Endothelial cell (in vitro differentiated cells): ENCODE measurements at places on chromosomes 5 and 9. TPM values are rescaled to one million over a fixed set of nuclear protein-coding genes. Genes with fewer than 3 reads are reported as not detected.
A peak's percentile ranks its signal among the peaks of the same experiment; 100 is the strongest.

DNA sequence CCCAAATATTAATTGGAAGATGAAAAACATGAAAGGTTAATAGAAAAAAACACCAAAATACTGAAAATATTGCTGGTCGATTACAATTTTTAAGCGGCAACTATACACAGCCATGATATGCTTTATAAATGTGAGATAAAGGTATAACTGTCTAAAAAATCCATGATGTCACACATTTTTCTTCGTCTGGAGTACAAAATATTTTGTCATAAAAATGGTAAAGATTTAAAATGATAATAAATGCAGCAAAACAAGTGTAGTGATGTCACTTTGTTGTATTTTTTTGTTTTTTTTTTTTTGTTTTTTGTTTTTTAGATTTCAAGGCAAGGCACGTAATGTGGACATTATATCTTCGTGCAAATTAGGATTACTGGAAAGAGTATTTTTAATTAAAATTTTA is 227.4 kb downstream of the NFIB start:
- peaks cover 20% of the 10 kb centered on the region for H3K36me3 ChIP-seq
- H3K4me1 ChIP-seq, result peaks cover 17% of the 10 kb centered on the region
- no peak overlapping the region for H3K4me3 ChIP-seq
- DNase-seq, result no peak
- H3K27ac ChIP-seq, result no peak overlapping the region
- peaks cover 1% of the 10 kb centered on the region for H3K27me3 ChIP-seq

DNA sequence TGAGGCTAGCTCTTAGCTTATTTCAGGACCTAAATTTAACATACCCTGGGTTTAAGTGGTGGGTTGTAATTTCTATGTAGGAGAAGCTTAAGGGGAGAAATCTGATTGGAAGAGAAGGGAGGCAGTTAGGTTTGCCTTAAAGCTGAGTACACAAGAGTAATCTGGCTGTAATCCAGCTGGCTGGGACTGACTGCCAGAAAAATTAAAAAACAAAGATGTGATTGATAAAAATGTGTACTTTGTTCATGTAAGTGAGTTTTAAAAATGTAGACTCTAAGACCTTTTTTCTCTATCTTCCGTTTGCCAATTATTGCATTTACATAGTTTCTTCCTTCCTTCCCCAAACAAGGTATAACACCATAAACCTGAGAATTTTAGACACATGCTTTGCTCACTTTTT is 17.5 kb upstream of the MSMP start:
- H3K4me1 ChIP-seq, result peaks cover 16% of the 10 kb centered on the region
- no peaks in the 10 kb centered on the region for H3K36me3 ChIP-seq
- H3K4me3 ChIP-seq, result no peak overlapping the region
- H3K27me3 ChIP-seq, result peaks cover 3% of the 10 kb centered on the region

- H3K27ac ChIP-seq, result no peak overlapping the region
- no peak overlapping the region for H3K4me3 ChIP-seq
- no peaks in the 10 kb centered on the region for H3K36me3 ChIP-seq
- peaks cover 21% of the 10 kb centered on the region for H3K4me1 ChIP-seq
- DNase-seq, result no peak
- no peaks in the 10 kb centered on the region for H3K27me3 ChIP-seq
Observed at GRCh38 chr5:168109441-168109840, 182.0 kb upstream of the WWC1 start.

DNA sequence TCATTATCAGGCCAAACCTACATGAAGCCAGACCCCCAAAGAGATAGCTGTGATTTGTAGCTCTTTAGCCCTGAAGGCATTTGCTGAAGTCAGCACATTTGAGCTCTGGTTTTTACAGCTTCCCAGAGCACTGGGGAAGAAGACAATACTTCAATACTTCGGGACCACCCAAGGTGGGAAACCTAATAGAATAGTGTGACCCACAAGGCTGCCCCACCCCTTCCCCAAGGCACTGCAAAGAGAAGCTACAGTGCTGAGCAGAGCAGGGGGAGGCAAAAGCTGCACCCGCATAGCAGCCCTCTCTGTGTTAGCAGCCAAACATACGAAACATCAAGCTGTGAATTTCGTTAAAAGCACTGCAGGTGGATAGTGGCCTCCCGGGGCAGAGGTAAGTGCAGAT is 87.3 kb downstream of the HSD17B3 start:
- H3K27ac ChIP-seq, result no peak overlapping the region
- no peak overlapping the region for H3K4me3 ChIP-seq
- no peaks in the 10 kb centered on the region for H3K36me3 ChIP-seq
- H3K4me1 ChIP-seq, result peaks cover 19% of the 10 kb centered on the region

- H3K4me3 ChIP-seq, result no peak overlapping the region
- peaks cover 11% of the 10 kb centered on the region for H3K36me3 ChIP-seq
- no peak overlapping the region for H3K27ac ChIP-seq
- peaks cover 8% of the 10 kb centered on the region for H3K4me1 ChIP-seq
- no peaks in the 10 kb centered on the region for H3K27me3 ChIP-seq
Observed at GRCh38 chr5:54159153-54159892, 151.1 kb downstream of the ARL15 start.

- peaks cover 15% of the 10 kb centered on the region for H3K27me3 ChIP-seq
- DNase-seq, result no peak
- H3K4me1 ChIP-seq, result peaks cover 42% of the 10 kb centered on the region
- no peak overlapping the region for H3K4me3 ChIP-seq
- peak overlapping the region; percentile 70 for H3K27ac ChIP-seq
- H3K36me3 ChIP-seq, result peaks cover 4% of the 10 kb centered on the region
Observed at GRCh38 chr5:142977363-142978051, 207.3 kb downstream of the ARHGAP26 start.

GRCh38 chr9:6787793-6788161 is 30.0 kb downstream of the KDM4C start:
- DNase-seq, result no peak
- peaks cover 14% of the 10 kb centered on the region for H3K4me1 ChIP-seq
- peaks cover 3% of the 10 kb centered on the region for H3K27me3 ChIP-seq
- peak overlapping the region; percentile 96 for H3K27ac ChIP-seq
- no peaks in the 10 kb centered on the region for H3K36me3 ChIP-seq

DNA sequence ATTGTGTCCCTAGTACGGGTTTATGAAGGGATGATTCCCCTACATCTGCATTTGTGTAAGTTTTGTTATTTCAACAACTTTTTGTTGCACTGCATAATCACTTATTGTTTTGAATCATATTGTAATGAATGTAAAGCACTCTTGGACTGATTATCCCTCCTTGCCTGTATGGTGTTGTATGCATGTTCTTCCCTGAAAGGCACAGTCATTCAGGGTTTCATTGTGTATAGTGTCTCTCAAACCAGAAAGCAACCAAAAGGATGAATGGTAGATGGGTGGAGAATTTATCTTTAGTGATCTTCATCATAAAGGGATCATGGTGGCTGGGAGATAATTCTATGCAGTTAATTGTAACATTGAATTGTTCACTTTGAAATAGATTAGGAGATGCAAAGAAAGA is 247.3 kb downstream of the BRINP1 start:
- DNase-seq, result no peak
- H3K4me3 ChIP-seq, result no peak overlapping the region
- H3K27ac ChIP-seq, result no peak overlapping the region
- H3K36me3 ChIP-seq, result no peaks in the 10 kb centered on the region
- H3K4me1 ChIP-seq, result no peaks in the 10 kb centered on the region

DNA sequence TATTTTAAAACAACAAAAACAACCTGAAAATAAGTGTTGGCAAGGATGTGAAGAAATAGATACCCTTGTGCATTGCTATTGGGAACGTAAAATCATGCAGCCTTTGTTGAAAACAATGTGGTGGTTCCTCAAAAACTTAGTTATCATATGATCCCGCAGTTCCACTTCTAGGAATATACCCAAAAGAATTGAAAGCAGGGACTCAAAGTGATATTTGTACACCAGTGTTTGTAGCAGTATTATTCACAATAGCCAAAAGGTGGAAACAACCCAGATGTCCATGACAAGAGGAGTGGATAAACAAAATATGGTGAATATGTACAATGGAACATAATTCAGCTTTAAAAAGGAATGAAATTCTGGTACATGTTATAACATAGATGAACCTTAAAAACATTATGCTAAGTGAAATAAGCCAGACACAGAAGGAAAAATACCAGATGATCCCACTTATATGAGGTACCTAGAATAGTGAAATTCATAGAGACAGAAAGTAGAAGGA is 29.0 kb downstream of the IRF1 start:
- no peak for DNase-seq
- peaks cover 20% of the 10 kb centered on the region for H3K27me3 ChIP-seq
- no peak overlapping the region for H3K27ac ChIP-seq
- peaks cover 17% of the 10 kb centered on the region for H3K4me1 ChIP-seq

- H3K27me3 ChIP-seq, result no peaks in the 10 kb centered on the region
- DNase-seq, result no peak
- no peaks in the 10 kb centered on the region for H3K36me3 ChIP-seq
- no peak overlapping the region for H3K4me3 ChIP-seq
- H3K4me1 ChIP-seq, result peaks cover 16% of the 10 kb centered on the region
Observed at GRCh38 chr5:61559722-61560121, 227.7 kb downstream of the ZSWIM6 start.

GRCh38 chr9:124685217-124685616 is 85.9 kb downstream of the NR6A1 start:
- DNase-seq, result no peak
- H3K27ac ChIP-seq, result no peak overlapping the region
- no peaks in the 10 kb centered on the region for H3K27me3 ChIP-seq
- H3K36me3 ChIP-seq, result peaks cover 4% of the 10 kb centered on the region
- no peak overlapping the region for H3K4me3 ChIP-seq

DNA sequence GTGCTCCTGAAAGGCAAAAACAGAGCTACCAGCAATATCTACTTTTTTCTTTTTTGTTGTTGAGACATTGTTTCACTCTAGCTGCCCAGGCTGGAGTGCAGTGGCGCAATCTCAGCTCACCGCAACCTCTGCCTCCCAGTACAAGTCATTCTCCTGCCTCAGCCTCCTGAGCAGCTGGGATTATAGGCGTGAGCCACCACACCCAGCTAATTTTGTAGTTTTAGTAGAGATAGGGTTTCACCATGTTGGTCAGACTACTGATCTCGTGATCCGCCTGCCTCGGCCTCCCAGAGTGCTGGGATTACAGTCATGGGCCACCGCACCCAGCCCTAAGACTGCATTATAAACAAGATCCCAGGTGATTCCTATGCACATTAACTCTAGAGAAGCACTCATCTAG is 17.0 kb downstream of the PLPP1 start:
- H3K36me3 ChIP-seq, result no peaks in the 10 kb centered on the region
- no peaks in the 10 kb centered on the region for H3K27me3 ChIP-seq
- no peak overlapping the region for H3K27ac ChIP-seq
- H3K4me1 ChIP-seq, result no peaks in the 10 kb centered on the region
- H3K4me3 ChIP-seq, result no peak overlapping the region

DNA sequence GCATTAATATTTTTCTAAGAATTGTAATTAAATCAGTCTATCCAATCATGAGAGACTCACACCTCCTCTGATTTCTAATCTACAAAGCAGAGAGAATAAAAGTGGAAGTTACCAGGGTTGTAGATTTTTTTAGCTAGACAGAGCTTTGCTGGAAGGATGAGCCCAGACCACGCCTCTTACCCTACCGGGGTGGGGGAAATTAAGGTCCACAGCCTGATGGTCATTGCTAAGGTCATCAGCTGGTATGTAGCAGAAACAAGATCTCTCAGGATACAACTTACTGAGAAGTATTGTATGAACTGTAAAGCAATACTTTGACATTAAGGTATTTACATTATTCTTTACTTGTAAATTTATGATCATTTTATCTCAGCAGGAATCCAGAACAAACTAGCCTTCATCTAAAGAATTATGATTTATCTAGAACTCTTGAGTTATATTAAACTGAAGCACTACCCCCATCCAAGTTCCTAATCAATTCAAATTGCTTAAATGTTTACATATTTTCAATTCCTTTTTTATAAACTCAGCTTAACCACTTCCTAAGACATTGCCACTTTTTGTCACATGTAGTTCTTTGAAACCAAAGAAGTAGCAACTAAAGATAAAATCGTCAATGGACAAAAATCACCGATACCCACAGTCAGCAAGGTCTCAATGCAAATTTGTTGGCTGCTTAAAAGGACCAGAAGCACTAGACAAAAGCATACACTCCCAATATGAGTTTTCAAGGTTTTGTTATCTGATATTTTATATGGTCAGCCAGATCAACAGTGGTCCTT is 225.8 kb upstream of the DAPK1 start:
- H3K4me1 ChIP-seq, result peaks cover 23% of the 10 kb centered on the region
- H3K27me3 ChIP-seq, result peaks cover 2% of the 10 kb centered on the region
- H3K4me3 ChIP-seq, result no peak overlapping the region
- no peak overlapping the region for H3K27ac ChIP-seq
- DNase-seq, result no peak

DNA sequence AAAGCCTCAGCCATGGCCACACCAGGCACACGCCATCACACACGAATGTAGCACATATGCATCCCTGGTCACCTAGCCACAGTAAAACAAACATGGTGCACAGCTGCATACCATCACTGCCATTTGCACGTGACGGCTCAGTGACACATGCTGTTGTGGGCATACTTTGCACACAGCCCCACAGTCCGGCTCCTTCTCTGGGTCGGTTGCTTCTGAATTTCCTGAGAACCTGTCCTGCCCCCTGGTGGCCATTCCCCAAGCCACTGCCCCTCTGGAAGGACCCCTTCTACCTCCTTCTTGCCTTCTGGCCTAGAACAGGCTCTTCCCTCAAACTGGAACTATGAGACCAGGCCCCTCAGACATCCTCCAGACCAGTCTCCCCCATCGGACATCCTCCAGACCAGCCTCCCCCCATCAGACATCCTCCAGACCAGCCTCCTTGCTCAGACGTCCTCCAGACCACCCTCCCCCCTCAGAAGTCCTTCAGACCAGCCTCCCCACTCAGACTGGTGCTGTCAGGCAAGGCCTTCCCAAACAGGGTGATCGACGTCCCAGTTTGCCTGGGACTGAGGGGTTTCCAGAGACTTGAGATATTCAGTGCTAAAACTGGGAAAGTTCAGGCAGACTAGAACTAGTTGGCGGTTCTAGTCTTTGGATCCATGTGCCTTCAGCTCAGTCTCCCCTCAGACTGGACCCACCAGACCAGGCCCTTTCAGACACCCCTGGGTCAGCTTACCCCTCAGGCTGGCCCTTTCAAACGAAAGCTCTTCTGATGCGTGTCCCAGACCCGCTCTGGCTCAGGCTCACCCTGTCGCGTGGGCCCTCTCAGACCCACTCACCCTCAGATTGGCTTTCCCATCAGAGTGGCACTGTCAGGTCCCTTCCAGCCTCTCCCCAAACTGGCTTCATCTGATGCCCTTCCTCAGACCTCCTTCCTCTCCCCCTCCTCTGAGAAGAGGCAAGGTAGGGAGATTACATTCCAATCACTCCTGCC is 24.3 kb upstream of the ENHO start:
- H3K36me3 ChIP-seq, result no peaks in the 10 kb centered on the region
- H3K4me3 ChIP-seq, result no peak overlapping the region
- peaks cover 14% of the 10 kb centered on the region for H3K27me3 ChIP-seq
- no peaks in the 10 kb centered on the region for H3K4me1 ChIP-seq
- peak overlapping the region; percentile 30 for H3K27ac ChIP-seq
- peak; percentile 85 for DNase-seq

GRCh38 chr9:90775657-90776056 is 26.0 kb upstream of the SYK start:
- no peaks in the 10 kb centered on the region for H3K4me1 ChIP-seq
- H3K27ac ChIP-seq, result no peak overlapping the region
- no peak for DNase-seq
- peaks cover 3% of the 10 kb centered on the region for H3K27me3 ChIP-seq
- H3K4me3 ChIP-seq, result no peak overlapping the region
- H3K36me3 ChIP-seq, result no peaks in the 10 kb centered on the region

- no peaks in the 10 kb centered on the region for H3K36me3 ChIP-seq
- H3K4me3 ChIP-seq, result no peak overlapping the region
- DNase-seq, result no peak
- peaks cover 4% of the 10 kb centered on the region for H3K27me3 ChIP-seq
- H3K27ac ChIP-seq, result no peak overlapping the region
Observed at GRCh38 chr9:75965231-75965630, 74.8 kb downstream of the PCSK5 start.

OSMR gene
- 17.4 TPM for total RNA-seq

C5orf34 gene
- 4.8 TPM for total RNA-seq

ASPN gene
- total RNA-seq, result not detected

CXXC5 gene
- 37.3 TPM for total RNA-seq

HAND1 gene
- total RNA-seq, result 0.95 TPM

CDH6 gene
- 0.15 TPM for total RNA-seq

FBP2 gene
- 0.28 TPM for total RNA-seq
